ENCODE measurements at places on chromosomes 5 and 9.
A peak's percentile ranks its signal among the peaks of the same experiment; 100 is the strongest.

DNA sequence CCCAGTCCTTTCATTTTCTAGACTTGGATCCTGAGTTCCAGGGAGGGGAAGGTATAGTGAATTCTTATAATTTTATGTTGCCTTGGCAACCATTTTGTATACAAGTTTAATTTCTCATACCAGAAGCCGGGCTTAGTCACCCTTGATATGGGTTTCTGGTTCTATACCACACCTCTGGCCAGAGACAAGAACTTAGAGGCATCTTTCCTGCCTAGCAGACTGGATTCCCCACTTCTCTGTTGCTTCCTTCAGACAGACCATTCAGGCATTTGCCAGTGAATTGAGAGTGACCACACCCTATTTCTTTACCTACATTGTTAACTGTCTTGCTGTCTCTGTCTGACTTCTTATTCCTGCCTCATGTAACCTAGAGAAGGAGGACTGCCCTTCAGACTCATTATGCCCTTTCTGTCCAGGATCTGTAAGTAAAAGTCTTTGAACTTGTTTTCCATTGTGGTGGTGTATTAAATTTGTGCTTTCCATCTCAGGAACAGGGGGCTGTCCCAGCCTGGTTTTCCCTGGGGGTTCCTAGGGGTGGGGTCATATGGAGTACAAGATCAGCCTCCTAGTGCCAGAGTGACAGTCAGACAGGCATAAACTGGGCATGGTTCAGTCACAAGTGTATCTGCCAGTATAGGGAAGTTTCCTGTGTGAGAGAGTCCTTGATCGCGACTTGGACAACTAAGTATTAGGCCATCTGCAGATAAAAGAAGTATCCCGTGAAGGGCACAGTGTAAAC is 27.4 kb downstream of the TNFSF8 start:
- H3K4me3 ChIP-seq, result peak overlapping the region; percentile 69
- H3K36me3 ChIP-seq, result peaks cover 51% of the 10 kb centered on the region
- peaks cover 14% of the 10 kb centered on the region for H3K4me1 ChIP-seq
- peak overlapping the region; percentile 87 for H3K27ac ChIP-seq
- H3K27me3 ChIP-seq, result no peaks in the 10 kb centered on the region

GRCh38 chr5:158414780-158415179 is 555.8 kb upstream of the CLINT1 start:
- no peak overlapping the region for H3K4me3 ChIP-seq
- no peak overlapping the region for H3K27ac ChIP-seq
- H3K27me3 ChIP-seq, result no peaks in the 10 kb centered on the region
- H3K4me1 ChIP-seq, result peaks cover 3% of the 10 kb centered on the region
- no peak for DNase-seq

DNA sequence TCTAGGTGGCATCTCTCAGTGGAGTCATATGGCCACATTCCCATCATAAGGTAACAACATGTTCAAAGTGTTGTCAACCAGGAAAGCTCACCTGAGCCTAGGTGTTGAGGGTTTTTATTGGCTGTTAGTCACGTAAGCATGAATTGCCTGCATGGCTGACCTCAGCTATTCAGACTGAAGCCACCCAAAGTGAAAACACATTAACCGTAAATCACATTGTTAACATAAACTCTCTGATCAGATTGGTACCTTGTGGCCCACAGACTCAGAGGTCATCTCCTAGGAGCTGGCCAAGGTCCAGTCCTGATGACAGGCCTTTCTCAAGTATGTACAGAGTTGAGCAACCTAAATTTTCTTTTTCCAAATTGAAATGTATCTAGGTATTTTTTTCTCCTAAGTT is 26.7 kb downstream of the SRFBP1 start:
- H3K4me1 ChIP-seq, result peaks cover 8% of the 10 kb centered on the region
- H3K36me3 ChIP-seq, result peaks cover 47% of the 10 kb centered on the region
- no peaks in the 10 kb centered on the region for H3K27me3 ChIP-seq
- H3K4me3 ChIP-seq, result no peak overlapping the region

DNA sequence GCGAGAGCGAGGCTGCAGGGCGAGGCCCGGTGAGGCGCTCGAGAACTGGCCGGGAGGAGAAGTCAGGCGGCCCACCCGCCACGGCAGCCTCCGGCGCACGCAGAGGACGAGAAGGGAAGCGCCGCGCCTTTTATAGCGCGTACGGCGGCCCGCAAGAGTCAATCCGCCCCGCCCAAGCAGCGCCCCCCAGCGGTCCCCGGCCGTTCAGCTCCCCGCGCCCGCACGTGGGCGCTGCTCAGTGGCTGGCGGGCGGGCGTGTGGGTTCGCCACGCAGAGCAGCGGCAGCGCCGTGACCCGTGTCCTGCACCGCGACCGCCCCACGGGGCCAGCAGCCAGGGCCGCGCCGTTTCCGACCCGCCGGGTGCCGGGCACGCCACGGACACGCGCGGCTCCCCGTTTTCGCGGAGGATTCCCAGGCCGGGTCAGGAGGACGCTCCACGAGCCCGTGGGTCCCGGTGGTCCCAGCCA is 14.6 kb downstream of the LCN10 start:
- H3K36me3 ChIP-seq, result peaks cover 41% of the 10 kb centered on the region
- peak overlapping the region; percentile 99 for H3K4me3 ChIP-seq
- peak; percentile 95 for DNase-seq
- H3K4me1 ChIP-seq, result peaks cover 49% of the 10 kb centered on the region
- peaks cover 3% of the 10 kb centered on the region for H3K27me3 ChIP-seq
- peak overlapping the region; percentile 99 for H3K27ac ChIP-seq

DNA sequence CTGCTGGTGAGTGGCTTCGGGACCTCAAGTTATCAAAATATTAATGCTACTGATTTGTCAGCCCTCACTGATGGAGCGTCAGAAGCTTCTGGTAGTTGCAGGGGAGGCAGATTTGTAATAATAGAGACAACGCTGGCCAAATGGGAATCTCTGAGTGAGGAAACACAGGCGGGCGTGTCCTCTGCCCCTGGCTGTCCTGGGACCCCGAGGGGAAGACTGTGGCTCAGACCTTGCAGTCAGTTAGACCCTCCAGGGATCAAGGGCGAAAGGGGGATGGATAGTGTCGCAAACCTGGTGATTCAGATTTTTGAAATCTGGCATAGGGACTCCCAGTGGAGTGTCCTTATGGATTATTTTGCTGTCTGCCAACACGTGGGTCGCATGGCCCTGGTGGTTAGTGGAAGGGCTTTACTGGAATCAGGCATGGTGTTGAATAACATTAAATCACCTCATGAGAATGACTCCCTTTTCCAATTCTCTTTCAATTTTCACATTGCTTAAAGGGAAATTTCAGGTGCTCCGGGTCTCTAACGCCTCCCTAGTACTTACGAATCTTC is 35.1 kb upstream of the NTNG2 start:
- DNase-seq, result no peak
- no peaks in the 10 kb centered on the region for H3K36me3 ChIP-seq
- peaks cover 85% of the 10 kb centered on the region for H3K27me3 ChIP-seq
- peak overlapping the region; percentile 2 for H3K27ac ChIP-seq

DNA sequence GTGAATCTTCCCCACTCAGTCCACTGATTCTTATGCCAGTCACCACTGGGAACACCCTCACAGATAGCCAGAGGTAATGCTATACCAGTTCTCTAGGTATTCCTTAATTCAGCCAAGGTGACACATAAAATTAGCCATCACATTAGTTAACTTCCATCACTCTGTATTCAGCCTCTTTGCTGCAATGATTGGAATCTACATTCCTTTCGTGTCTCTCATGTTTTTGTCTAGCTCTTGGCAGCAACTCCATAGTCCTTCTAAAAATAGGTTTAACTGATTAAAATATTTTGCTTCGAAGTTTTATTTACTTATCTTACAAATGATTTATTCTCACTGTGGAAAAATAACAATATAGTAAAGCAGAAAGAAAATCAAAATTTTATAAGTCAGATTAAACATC is 19.6 kb upstream of the RNF20 start:
- H3K4me3 ChIP-seq, result no peak overlapping the region
- H3K27me3 ChIP-seq, result peaks cover 11% of the 10 kb centered on the region
- DNase-seq, result no peak
- H3K36me3 ChIP-seq, result no peaks in the 10 kb centered on the region

- H3K4me1 ChIP-seq, result peaks cover 4% of the 10 kb centered on the region
Measured at GRCh38 chr9:124191691-124192395, 65.9 kb upstream of the NEK6 start.

GRCh38 chr9:18626046-18626698 is 152.2 kb downstream of the ADAMTSL1 start:
- no peak overlapping the region for H3K27ac ChIP-seq
- no peak overlapping the region for H3K4me3 ChIP-seq

- H3K4me1 ChIP-seq, result no peaks in the 10 kb centered on the region
- H3K36me3 ChIP-seq, result no peaks in the 10 kb centered on the region
- peaks cover 13% of the 10 kb centered on the region for H3K27me3 ChIP-seq
- no peak overlapping the region for H3K27ac ChIP-seq
- H3K4me3 ChIP-seq, result no peak overlapping the region
Measured at GRCh38 chr5:127492854-127493738, 24.3 kb upstream of the PRRC1 start.

- no peaks in the 10 kb centered on the region for H3K36me3 ChIP-seq
- H3K4me1 ChIP-seq, result peaks cover 4% of the 10 kb centered on the region
- H3K27me3 ChIP-seq, result peaks cover 8% of the 10 kb centered on the region
- H3K27ac ChIP-seq, result no peak overlapping the region
- H3K4me3 ChIP-seq, result no peak overlapping the region
- DNase-seq, result no peak
Measured at GRCh38 chr9:121741228-121741918, 89.9 kb downstream of the DAB2IP start.

DNA sequence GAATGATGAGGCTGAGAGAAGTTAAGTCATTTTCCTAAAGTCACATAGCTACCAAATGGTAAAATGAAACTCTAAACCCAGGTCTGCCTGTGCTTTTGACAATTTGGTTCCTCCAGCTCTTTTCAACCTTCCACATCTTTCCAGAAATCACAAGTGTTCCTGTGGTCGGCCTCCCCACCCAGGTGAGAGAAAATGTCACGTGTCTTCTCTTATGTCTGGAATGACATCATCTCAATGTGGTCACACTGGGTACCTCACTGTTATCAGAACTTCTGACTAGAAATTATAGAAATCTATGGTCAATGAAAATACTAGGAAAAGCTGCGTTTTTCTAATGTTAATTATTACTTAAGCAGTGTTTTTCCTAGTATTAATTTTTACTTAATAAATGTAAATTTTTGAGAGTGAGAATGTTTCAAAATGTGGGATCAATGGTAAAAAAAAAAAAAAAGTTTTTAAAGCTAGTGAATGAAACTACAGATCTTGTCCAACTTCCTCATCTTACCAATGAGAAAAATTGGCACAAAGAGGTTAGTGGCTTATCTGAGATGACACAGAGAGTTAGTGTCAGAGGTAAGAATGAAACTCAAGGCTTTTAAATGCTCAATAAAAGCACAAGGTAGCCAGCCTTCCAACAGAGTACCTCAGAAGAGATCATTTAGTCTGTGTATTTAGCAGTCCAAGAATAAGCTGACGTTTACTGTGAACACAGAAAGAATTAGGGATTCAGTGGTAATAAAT is 228.7 kb upstream of the NR4A3 start:
- DNase-seq, result no peak
- no peaks in the 10 kb centered on the region for H3K36me3 ChIP-seq
- no peak overlapping the region for H3K27ac ChIP-seq
- no peak overlapping the region for H3K4me3 ChIP-seq
- H3K4me1 ChIP-seq, result peaks cover 10% of the 10 kb centered on the region

DNA sequence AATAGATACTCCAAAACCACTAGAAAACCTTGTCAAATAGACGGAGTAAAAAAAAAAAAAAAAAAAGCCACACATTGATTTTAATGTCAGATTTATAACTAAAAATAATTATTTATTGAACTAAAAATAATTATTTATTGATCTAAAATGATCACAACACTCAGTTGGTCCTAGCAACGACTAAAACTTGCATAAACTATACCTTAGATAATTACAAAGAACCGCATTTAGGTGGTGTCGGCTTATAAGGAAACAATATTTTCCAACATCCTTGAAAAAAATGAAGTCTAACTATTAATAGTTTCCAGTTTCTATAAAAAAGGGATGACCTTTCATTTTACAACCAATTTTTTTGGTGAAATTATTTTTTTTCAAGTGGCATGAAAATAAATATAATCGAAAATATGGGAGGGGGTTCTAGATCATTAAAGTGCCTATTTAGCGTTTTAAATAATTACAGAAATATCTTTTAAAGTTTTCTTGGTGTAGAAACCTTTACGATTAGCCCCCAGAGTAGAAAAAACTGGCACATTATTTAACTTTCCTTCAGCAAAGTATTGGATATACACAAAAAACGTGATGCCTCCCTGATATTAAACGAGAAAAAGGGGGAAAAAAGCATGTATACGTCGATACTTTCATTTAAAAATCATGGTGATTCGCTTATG is 3.7 kb downstream of the ARRDC3 start:
- H3K27ac ChIP-seq, result peak overlapping the region; percentile 98
- DNase-seq, result no peak
- peaks cover 23% of the 10 kb centered on the region for H3K36me3 ChIP-seq

- no peak for DNase-seq
- peaks cover 22% of the 10 kb centered on the region for H3K27me3 ChIP-seq
- H3K27ac ChIP-seq, result no peak overlapping the region
- no peaks in the 10 kb centered on the region for H3K36me3 ChIP-seq
- H3K4me1 ChIP-seq, result peaks cover 18% of the 10 kb centered on the region
Measured at GRCh38 chr9:96161819-96162218, 140.2 kb downstream of the HSD17B3 start.

DNA sequence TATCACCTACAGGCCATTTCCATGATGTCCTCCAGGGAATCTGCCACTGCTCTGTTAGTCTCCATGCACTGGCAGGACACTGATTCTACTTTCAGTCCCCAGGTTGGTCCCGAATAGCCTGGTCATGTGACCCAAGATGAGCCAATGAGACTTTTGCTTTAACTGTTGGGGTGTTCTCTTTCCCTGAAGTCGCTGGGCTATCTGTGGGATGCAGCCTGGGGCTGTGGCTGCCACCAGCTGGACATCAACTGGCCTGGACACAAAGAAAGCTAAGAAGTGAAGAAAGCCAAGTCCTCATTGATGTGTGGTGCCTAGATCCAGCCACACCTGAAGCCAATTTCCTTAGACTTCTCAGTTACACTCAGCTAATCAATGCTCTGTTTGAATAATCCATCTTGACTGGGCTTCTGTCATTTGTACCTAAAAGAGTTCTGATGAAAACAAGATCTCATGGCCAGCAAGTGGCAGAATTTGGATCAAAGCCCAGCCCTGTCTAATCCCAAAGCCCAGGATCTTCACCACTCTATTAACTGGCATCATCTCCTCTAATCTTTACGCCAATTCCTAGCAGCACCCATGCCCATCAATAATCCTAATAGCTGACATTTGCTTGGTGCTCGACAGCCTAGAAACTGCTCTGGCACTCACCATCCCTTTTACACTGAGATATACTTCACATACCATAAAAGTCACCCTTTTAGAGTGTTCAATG is 37.0 kb downstream of the SH3PXD2B start:
- no peak overlapping the region for H3K4me3 ChIP-seq
- H3K27ac ChIP-seq, result no peak overlapping the region
- H3K27me3 ChIP-seq, result peaks cover 5% of the 10 kb centered on the region
- H3K36me3 ChIP-seq, result no peaks in the 10 kb centered on the region
- no peak for DNase-seq

- H3K4me3 ChIP-seq, result no peak overlapping the region
- no peaks in the 10 kb centered on the region for H3K4me1 ChIP-seq
- H3K27me3 ChIP-seq, result peaks cover 14% of the 10 kb centered on the region
Measured at GRCh38 chr5:78339617-78340436, 20.6 kb upstream of the SCAMP1 start.

GRCh38 chr5:37661227-37661920 is 178.5 kb downstream of the GDNF start:
- H3K27ac ChIP-seq, result no peak overlapping the region
- no peak for DNase-seq
- no peaks in the 10 kb centered on the region for H3K27me3 ChIP-seq
- H3K4me1 ChIP-seq, result peaks cover 5% of the 10 kb centered on the region
- no peak overlapping the region for H3K4me3 ChIP-seq

GRCh38 chr5:37557734-37558293 is 178.7 kb downstream of the WDR70 start:
- H3K4me1 ChIP-seq, result no peaks in the 10 kb centered on the region
- no peaks in the 10 kb centered on the region for H3K27me3 ChIP-seq
- H3K27ac ChIP-seq, result no peak overlapping the region
- H3K36me3 ChIP-seq, result peaks cover 11% of the 10 kb centered on the region
- no peak for DNase-seq
